Vagina (tissue), 2 donors: ENCODE measurements at places on chromosomes 2 and 18. TPM values are rescaled to one million over a fixed set of nuclear protein-coding genes. Genes with fewer than 3 reads are reported as not detected.
A peak's percentile ranks its signal among the peaks of the same experiment; 100 is the strongest.

ANKRD30BL gene
- total RNA-seq: 1.2 TPM

CRYGD gene
- not detected for total RNA-seq

RBM44 gene
- total RNA-seq: 0.98 TPM

PARD3B gene
- total RNA-seq: 12.3 TPM

C1QL2 gene
- total RNA-seq: not detected

SERPINB3 gene
- 464 TPM for total RNA-seq

RANBP2 gene
- total RNA-seq: 43.5 TPM

MBD1 gene
- 85.7 TPM for total RNA-seq

DNA sequence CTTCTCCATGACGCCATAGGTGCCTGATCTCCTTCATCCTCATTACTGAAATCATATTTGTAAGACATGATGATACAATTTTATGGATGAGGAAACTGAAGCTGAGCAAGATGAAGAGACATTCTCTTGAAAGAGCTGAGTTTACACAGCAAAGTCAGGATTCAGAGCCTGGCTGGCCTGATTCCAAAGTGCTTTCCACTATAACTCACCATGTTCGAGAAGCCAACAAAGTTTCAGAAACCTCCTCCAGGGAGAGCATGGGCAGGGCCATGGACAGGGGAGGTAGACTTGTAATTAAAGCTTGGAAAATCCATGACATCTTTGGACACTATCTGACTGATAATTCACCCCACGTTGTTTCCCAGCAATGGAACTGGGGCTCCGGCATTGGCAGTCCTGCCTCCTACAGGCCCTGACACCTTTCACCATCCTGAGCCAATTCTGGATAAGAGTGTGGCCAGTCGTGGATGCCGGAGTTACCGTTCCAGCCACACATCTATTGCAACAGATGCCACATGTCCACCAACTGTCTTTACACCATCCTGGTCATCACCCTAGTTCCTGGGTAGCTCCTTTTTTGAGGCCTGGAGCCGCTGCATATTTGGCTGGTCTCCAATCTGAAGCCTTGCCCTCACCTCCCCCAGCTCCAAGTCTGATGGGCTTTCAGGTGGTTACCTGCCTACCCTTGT, 85.0 kb upstream of the PPP1CB start:
- H3K27me3 ChIP-seq: no peaks in the 10 kb centered on the region
- no peaks in the 10 kb centered on the region for H3K36me3 ChIP-seq
- no peak overlapping the region for H3K27ac ChIP-seq
- no peak for DNase-seq

DNA sequence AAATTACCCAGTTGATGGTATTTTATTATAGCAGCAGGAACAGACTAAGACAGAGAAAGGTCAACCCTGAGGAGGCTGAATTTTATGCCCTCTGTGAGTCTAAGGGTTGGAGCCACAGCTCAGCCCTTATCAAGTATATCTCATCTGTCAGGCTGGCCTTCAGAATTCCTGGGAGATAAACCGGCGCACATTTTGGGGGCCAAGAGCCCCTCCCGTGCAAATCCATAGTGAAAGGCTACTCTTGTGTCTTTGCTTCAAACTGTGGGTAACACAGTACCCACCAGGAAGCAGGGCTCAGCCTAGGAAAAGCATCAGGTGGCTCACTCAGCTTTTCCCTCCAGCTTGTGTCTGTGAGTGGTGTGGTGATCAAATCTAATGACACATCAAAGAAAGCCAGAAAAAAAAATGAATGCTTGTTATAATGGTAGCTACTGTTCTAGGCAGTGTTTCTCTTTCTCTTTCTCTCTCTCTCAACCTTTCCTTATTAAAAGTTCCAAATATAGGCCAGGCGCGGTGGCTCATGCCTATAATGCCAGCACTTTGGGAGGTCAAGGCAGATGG, 25.0 kb upstream of the ASXL2 start:
- H3K4me3 ChIP-seq: no peak overlapping the region
- H3K27ac ChIP-seq: no peak overlapping the region
- H3K4me1 ChIP-seq: no peaks in the 10 kb centered on the region
- H3K27me3 ChIP-seq: no peaks in the 10 kb centered on the region
- H3K36me3 ChIP-seq: no peaks in the 10 kb centered on the region
- DNase-seq: no peak

DNA sequence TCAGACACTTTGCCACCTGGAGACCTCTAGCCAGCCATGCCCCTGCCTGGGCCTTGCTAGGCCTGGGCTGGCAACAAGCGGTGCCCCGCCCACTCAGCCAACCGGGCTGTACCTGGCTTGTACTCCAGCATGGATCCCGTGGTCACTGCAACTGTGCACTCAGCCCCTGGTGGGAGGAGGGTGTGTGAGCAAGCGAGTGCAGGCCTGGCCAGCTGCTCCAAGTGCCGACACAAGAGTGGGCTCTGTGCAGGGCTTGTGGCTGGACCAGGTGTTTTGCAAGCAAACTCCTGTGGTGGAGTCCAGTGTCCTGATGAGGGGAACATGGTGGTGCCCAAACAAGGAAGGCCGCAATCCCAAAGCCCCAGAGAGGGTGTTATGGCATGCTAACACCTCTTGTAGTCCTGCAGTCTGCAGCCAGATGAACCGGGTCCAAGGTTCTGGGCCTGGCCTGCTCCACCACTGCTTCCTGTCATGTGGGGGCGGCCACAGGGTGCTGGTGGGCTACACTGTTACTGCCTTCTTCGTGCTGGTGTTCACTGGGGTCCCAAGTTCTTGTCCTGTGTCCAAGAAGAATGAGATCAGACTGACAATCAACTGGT, 60.1 kb upstream of the CD28 start:
- no peak overlapping the region for H3K27ac ChIP-seq
- no peaks in the 10 kb centered on the region for H3K36me3 ChIP-seq
- H3K4me1 ChIP-seq: peaks cover 35% of the 10 kb centered on the region
- no peak for DNase-seq
- no peaks in the 10 kb centered on the region for H3K27me3 ChIP-seq
- H3K4me3 ChIP-seq: no peak overlapping the region

DNA sequence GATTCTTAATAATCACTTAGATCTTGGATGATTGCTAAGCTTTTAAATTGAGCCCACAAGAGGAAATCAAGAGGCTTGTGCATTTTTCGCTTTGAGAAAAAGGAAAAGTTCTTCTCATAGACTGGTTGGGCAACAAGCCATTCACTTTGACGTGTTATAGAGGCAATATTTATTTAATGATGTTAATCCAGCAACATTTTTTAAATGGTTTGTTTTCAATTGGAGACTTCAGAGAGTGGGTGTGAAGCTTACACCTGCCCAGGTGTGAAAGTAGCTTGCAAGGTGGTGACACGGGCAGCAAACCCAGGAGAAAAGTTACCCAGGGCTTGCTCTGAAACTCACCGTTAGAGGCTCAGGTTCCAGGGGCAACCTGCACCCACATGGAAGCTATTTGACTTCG, 858.9 kb downstream of the GALR1 start:
- no peak overlapping the region for H3K27ac ChIP-seq
- H3K4me1 ChIP-seq: no peaks in the 10 kb centered on the region
- no peaks in the 10 kb centered on the region for H3K36me3 ChIP-seq
- H3K4me3 ChIP-seq: no peak overlapping the region

GRCh38 chr18:77369644-77370043, 120.0 kb downstream of the GALR1 start:
- H3K27ac ChIP-seq: no peak overlapping the region
- H3K36me3 ChIP-seq: no peaks in the 10 kb centered on the region
- DNase-seq: no peak
- peaks cover 13% of the 10 kb centered on the region for H3K4me1 ChIP-seq

DNA sequence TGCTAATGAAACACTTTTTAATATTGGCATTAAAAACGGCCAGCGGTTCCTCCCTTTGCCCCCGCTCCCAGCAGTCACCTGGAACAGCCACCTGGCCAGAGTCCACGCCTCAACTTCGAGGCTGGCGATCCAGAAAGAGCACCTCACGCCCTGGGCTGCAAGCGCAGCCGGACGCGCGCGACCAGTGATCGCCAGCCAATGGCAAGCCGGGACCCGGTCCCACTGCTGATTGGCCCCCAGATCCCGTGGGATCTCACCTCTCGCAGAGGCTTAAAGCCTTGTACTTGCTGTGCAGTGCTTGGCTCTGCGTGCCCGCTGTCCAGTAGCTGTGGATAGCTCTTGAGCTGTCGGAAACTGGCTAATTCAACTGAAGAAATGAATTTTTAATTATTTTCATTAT, 4.1 kb upstream of the RBM45 start:
- peaks cover 13% of the 10 kb centered on the region for H3K4me1 ChIP-seq
- no peak overlapping the region for H3K27ac ChIP-seq
- H3K36me3 ChIP-seq: no peaks in the 10 kb centered on the region
- no peak for DNase-seq
- H3K4me3 ChIP-seq: no peak overlapping the region

- no peak overlapping the region for H3K4me3 ChIP-seq
- H3K27ac ChIP-seq: peak overlapping the region; percentile 82
Measured at GRCh38 chr2:28336982-28337627, 55.6 kb upstream of the FOSL2 start.

DNA sequence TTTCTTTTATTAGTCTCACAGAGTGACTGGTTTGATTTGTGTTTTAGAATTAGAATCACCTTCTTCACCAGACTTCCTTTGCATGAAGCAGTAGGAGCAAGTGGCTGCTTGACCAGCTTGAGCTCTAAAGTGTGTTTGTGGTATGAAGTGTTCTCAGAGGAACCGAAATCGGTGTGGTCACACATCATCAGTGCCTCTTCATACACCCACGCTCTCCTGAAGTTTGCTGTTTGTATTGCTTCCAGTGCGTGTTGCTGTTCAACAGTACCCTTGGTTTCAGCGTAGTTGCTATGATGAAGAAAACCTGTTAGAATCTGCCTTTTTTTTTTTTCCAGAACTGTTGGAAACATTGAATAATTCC, 77.9 kb downstream of the LIMS1 start:
- H3K4me3 ChIP-seq: no peak overlapping the region
- DNase-seq: no peak

DNA sequence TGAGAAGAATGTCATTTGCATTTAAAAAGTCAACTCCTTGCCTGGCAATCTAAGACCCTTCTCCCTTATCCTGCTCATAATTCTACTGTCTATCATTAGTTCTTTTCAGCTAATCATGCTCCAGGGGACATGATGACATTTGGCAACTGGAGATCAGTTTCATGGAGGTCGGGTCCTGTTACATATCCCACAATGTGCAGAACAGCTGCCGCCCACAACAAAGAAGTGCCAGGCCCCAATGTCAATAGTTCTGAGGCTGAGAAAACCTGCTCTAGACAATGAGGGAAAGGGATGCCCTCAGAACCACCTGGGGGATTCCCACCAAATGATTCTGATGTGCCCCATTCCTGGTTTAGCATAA, 53.4 kb upstream of the IL1RL1 start:
- no peaks in the 10 kb centered on the region for H3K27me3 ChIP-seq
- no peaks in the 10 kb centered on the region for H3K36me3 ChIP-seq
- no peaks in the 10 kb centered on the region for H3K4me1 ChIP-seq
- no peak overlapping the region for H3K27ac ChIP-seq

- no peak for DNase-seq
- no peaks in the 10 kb centered on the region for H3K36me3 ChIP-seq
- H3K4me3 ChIP-seq: no peak overlapping the region
- no peaks in the 10 kb centered on the region for H3K27me3 ChIP-seq
- no peaks in the 10 kb centered on the region for H3K4me1 ChIP-seq
Measured at GRCh38 chr2:80255918-80256781, 48.4 kb downstream of the LRRTM1 start.

DNA sequence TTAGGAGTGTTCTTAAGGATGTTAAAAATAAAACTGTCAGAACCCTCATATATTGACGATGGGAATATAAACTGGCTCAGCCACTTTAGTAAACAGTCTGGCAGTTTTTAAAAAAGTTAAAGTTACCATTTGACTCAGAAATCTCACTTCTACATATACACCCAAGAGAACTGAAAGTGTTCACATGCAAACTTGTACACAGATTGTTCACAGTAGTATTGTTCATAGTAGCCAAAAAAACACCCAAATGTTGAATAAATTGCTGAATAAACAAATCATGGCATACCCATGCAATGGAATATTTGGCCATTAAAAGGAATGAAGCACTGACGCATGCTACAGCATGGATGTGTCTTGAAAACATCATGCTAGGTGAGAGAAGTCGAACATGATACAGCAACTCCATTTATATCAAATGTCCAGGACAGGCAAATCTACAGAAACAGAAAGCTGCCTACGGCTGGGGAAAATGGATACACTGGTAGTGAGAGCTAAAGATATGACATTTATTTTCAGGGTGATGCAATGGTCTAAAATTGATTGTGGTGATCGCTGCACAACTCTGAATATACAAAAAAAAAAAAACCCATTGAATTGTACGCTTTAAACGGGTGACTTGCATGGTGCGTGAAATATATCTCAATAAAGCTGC, 10.1 kb downstream of the RPL31 start:
- peaks cover 37% of the 10 kb centered on the region for H3K36me3 ChIP-seq
- no peak overlapping the region for H3K27ac ChIP-seq
- no peaks in the 10 kb centered on the region for H3K27me3 ChIP-seq
- DNase-seq: no peak
- no peaks in the 10 kb centered on the region for H3K4me1 ChIP-seq
- no peak overlapping the region for H3K4me3 ChIP-seq

DNA sequence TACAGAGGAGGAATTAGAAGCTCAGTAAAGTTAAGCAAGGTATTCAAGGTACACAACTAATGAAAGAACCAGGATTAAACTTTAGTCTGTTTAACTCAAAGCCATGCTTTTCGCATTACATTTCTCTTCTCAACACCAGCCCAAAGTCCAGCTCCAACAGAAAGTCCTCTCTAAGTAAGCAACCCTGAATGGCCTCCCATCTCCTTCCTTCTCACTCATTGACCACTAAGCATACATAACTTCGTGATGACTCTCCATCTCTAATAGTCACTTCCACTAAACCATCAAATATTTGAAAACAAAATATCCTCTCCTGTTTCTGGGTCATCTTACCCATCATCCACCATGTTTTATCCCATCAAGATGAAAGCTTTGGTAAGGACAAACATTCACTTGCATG, 219.8 kb downstream of the RAD51AP2 start:
- no peak overlapping the region for H3K27ac ChIP-seq
- no peaks in the 10 kb centered on the region for H3K4me1 ChIP-seq
- DNase-seq: no peak
- no peak overlapping the region for H3K4me3 ChIP-seq
- no peaks in the 10 kb centered on the region for H3K36me3 ChIP-seq
- no peaks in the 10 kb centered on the region for H3K27me3 ChIP-seq

DNA sequence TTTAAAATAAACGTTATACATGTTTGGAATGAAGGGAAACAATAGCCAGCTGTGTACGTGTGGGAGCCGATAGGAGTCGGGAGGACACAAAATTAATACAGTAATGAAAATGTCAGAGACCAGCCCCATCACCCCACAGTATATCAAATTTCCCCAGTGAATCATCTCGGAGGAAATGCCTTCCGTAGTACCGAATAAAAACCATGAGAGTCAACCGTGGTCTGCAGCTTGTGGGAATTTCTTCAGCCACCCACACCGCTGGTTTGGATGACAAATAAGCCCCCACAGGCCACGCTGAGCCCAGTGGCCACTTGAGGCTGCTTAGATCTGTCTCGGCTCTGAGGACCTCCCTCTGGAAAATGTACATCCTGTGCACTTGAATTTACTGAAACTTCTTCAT, 133.7 kb downstream of the COL6A3 start:
- DNase-seq: no peak
- H3K27ac ChIP-seq: peak overlapping the region; percentile 87
- H3K4me3 ChIP-seq: no peak overlapping the region
- H3K4me1 ChIP-seq: peaks cover 32% of the 10 kb centered on the region
- no peaks in the 10 kb centered on the region for H3K36me3 ChIP-seq
- H3K27me3 ChIP-seq: no peaks in the 10 kb centered on the region

GRCh38 chr2:173818285-173818684, 146.9 kb downstream of the SP3 start:
- peaks cover 8% of the 10 kb centered on the region for H3K4me1 ChIP-seq
- no peak overlapping the region for H3K4me3 ChIP-seq
- no peaks in the 10 kb centered on the region for H3K36me3 ChIP-seq
